ENCODE measurements at places on chromosomes 5 and 9.

DNA sequence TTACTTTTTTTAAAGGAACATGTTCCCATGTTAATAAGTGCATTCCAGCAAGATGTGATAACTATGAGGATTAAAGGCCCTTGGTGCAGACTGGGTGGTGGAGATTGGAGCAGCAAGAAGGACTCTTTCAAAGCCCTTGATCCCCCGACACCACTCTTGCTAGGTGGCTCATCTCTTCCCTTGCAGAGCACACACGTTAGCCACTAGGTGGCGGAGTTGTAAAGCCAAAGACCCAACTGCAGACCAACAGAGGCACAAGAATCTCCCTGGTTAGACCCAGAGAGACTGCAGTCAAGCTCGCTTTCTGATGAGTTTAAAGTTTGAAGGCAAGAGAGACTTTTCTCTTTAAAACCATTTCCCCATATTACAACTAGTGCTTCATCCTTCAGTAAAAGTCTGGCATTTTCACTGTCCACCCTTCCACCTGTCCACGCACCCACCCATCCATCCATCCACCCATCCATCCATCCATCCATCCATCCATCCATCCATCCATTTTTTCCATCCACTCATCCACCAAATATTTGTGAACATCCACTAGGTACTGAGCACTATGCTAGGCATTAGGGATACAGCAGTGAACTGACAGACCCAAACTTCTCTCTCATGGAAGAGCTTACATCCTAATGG lies 226.9 kb downstream of the MSX2 start:
- DNase-seq: peak; percentile 6

- DNase-seq: no peak
Observed at GRCh38 chr5:172958331-172959046, 735 bp upstream of the RPL26L1 start.

DNA sequence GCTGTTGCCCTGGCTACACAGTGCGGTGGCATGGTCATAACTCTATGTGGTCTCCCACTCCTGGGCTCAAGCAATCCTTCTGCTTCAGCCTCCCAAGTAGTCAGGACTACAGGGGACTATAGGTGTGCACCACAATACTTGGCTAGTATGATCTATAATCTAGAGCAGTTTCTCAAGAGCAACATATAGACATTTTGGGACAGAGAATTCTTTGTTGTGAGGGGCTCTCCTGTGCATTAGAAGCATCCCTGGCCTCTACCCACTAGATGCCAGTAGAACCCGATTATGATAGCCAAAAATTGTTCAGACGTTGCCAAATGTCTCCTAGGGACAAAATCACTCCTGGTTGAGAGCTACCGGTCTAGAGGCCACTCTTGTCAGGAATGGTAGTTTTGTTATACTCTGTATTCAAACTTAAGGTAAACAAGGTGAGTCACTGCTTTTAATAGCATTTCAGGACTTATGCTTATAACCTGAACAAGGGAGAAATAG lies 7.2 kb downstream of the ANKHD1 start:
- no peak for DNase-seq

DNA sequence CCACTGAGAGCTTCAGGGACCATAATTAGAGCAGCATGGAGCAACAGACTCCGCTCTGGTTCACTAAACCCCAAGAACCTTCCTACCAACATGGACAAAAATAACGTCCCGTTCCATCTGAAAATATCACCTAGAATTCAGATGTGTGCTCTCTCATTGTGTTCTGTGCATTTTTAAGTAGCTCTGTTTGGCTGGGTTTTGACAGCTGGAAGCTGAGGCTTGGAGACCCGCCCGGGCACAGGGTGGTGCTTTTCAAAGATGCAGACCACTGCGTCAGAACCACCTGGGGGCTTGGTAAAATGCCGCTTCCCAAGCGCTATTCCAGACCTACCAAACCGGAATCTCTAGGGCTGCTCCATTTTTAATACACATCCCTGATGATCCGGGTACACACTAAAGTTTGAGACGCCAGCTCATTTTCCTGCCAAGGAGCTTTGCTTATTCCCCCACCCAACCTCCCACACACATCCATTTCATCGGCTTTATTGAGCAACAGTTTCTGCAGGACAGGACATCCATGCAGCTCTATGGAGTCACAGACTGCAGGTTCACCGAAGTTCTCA lies 104.8 kb downstream of the GABBR2 start:
- DNase-seq: no peak

GRCh38 chr9:34990908-34991606 lies 1.5 kb downstream of the DNAJB5 start:
- DNase-seq: no peak

DNA sequence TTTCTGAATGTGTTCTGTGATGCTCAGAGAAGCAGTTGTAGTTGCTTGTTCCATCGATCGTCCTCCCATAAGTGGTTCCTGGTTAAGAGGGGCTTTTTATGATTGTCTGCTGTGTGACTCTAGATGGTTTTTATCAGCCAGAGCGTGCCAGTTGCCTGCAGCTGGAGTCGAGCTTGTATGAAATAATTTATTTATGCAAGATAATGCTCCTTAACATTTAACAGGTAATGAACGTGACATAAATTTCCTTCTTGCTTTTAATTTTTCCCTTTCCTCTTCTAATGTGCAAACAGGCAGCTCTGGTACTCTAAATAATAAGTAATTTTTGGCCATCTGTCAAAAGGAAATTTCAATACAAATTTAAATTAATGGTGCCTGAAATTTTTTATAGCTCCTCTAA lies 84.4 kb downstream of the TLE4 start:
- no peak for DNase-seq

GRCh38 chr5:1437876-1438559 lies 7.2 kb downstream of the SLC6A3 start:
- DNase-seq: no peak

DNA sequence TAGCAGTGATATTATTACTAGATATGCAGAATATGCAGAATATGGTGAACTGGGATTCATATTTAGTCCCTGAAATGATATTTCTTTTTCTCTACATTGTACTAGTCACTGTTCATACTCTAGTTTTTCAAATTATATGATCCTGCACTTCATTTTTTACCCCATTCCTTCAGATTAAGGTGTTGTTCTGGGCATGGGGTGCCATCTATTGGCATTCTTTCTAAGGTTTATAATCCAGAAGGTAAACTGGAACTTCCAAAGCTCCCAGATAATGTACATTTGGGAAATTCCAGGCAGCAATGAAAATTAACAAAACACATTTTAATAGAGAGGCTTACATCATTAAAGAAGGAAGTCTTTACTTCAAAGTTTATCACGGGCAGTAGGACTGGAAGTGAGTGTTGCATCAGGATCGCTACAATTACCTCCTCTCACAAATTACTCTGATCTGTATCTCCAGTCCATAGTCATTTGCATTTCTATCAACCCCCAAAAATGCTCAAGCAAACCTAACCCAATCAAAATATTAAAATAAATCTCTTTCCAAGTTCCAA lies 12.5 kb downstream of the RFX3 start:
- DNase-seq: no peak

GRCh38 chr5:77621440-77621839 lies 17.1 kb downstream of the OTP start:
- no peak for DNase-seq

DNA sequence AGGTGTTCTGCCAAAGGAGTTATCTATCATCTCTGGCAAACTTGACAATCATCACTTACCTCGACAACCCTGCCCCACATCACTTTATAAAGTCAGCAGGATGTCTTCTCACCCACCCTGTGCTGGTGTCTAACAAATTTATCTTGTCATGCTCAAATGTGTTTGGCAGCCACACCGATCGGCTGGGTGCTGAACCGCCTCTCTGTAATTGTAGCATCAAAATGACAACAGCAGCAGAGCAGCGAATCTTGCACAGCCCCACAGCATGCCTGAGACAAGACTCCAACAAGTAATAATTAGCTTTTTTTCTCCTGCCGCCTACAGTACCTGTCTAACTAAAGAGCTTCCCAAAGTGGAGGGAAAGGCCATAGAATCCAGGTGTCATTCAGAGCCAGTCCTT lies 176.2 kb downstream of the NR3C1 start:
- no peak for DNase-seq

DNA sequence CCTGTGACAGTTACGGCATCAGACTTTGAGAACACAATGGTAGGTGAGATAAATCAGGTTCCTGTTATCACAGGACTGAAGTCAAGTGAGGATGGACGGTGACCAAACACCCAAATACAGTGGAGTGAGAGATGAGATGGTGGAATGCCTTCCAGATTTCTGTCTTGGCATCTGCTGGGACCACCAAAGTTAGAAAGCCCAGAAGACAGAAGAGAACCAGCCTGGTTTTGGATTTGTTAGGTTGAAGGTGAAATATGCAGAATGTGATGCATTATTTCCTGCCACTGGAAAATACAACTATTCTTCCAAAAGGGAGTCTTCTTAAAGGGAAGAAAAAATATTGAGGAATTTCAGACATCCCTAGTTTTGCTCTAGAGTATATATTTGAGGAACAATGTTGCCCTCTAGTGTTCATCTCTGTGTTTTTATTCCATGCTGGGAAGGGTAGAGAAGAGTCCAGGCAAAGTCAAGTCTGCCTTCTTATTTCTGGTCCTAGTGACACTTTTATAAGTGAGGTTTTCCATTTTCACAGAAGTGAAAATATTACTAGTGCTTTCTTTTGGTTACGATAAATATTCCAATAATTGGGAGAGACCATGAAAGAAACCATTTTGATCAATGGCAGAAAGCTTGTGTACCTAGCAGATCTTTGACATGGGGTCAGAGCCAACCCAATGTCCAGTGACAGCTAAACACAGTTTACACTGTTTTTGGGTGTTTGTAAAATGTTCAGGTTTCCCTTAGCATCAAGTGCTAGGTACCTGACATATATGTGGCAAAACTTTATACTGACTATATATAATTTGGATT lies 142.3 kb upstream of the ANKH start:
- DNase-seq: peak; percentile 64

Measured in HS-5 (cell line).